T-helper 9 cell (primary cell): ENCODE measurements at places on chromosomes 12 and 14.

DNA sequence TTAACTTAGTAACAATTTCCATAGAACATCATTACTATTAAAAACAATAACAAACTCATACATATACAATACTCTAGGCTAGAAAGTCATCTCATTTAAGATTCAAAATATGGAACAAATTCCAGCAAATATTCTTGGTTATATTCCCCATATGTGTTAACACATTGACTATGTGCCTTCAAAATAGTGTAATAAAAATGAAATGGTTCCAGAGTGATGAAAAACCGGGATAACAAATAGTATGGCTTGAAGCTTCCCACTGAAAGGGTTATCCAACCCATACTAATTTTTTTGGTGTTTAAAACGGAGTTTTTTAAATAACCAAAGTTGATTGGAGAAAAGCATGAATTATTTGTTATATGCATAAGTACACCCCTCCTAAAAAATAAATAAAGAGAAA, 5.3 kb downstream of the LRIG3 start:
- DNase-seq, result no peak

GRCh38 chr12:106971065-106971464, 15.4 kb downstream of the TMEM263 start:
- DNase-seq, result no peak

GRCh38 chr12:119036878-119037825, 55.8 kb downstream of the SRRM4 start:
- DNase-seq, result no peak

- DNase-seq, result no peak
These were observed 359.8 kb downstream of the EGLN3 start for GRCh38 chr14:33590891-33591630.

DNA sequence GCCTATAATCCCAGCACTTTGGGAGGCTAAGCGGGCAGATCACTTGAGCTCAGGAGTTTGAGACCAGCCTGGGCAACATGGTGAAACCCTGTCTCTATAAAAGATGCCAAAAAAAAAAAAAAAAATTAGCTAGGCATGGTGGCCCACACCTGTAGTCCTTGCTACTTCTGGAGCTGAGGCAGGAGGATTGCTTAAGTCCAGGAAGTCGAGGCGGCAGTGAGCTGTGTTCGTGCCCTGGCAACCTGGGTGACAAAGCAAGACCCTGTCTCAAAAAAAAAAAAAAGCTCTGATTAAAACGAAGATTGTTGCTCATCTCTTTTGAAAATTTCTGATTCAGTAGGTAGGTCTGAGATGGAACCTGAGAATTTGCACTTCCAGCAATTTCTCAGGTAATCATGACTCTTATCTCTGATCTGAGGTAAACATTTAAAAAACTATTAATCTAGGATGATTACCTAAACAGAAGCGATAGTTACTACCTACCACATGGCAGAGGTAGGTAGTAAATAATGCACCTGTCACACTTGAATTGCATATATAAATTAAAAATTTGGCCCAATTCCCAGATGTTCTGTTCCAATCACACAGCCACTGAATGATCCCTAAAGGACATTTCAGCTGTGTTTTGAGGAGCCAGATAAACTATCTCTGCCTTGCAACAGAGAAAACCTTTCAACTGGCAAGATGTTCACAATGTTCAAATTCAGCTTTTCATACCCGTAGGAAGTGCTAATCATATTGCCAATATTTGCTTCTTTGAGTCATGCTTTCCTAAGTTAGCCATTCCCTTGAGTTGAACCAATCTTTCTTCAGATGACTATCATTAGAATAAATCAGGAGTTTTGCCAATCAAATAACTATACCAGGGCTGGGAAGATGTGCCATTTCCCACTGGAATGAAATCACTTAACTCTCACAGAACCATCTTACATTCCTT, 4.2 kb upstream of the TEP1 start:
- DNase-seq, result no peak

GRCh38 chr12:590206-590750, 73.0 kb downstream of the NINJ2 start:
- DNase-seq, result no peak

DNA sequence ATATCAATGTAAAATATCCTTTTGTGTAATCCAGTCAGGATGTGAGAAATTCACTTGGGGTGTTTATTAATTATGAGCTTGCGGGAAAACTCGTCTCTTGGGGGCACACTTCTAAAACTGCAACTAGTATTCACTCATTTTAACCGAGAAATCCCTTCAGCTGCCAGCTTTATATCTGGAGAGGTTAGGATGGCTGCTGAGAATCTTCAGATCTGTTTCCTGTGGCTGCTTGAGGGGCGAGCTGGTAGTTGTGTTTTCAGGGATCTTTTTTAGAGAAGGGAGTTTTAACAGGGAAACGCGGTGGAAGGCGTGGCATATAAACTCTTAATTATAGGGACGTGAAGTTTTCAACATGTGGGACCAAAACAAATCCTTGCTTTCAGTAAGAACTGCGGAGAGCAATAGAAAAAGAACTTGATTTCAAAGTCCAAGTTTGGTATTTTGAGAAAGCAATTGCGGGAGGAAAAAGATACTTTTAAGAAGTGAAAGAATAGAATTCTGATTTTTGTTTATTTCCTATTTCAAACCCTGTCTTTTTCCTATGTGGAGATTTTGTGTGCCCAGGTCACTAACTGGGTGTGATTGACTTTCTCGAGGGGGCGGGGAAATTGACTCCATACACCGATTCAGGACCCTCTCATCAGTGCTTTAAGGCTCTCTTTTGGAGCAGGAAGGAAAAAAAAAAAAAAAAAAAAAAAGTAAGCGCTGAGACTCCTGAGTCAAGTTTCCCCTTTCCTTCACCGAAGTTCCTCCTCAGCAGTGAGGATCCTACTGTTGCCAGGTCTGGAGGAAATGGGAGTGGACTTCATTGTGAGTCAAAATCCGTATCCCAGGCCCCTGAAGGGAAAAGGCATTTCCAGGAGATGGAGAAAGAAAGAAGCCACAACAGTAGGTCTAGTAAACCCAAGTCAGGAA, 1.1 kb downstream of the PPFIBP1 start:
- DNase-seq, result no peak

DNA sequence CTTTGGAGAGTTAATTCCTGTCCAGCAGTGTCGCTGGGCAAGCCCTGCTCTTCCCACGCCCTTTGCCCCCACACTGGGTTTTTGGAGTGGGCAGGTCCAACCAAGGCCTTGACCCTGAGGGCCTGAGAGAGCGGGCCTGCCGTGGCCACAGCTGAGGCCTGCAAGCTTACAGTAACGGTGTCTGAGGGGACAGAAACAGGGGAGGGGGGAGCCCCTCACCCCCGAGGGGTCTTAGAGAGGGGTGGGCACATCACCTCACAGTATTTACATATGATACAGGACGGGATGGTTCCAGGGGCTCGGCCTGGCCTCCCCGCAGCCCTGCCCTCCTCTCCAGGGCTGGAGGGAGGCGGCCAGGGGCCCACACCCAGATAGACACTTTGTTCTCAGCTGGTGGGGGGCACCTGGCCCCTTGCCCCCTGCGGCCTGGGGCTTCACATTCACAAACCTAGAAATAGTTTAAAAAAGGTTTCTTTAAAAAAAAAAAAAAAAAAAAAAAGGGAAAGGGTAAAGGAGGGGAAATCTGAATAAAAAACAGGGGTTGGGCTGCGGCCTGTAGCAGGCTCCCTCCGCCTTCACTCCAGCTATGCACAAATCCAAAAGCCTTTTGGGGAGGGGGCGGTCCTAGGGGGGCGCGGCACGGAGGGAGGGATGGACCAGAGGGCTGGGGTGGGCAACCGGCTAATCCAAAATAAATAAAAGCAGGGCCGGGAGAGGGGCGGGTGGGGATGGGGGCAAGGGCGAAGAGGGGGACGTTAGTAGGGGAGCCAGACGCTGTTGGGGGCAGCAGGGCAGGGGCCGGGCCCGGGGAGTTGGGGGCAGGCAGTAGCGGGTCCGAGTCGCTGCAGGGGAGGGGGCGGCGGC, 14.8 kb upstream of the PLA2G1B start:
- no peak for DNase-seq

DNA sequence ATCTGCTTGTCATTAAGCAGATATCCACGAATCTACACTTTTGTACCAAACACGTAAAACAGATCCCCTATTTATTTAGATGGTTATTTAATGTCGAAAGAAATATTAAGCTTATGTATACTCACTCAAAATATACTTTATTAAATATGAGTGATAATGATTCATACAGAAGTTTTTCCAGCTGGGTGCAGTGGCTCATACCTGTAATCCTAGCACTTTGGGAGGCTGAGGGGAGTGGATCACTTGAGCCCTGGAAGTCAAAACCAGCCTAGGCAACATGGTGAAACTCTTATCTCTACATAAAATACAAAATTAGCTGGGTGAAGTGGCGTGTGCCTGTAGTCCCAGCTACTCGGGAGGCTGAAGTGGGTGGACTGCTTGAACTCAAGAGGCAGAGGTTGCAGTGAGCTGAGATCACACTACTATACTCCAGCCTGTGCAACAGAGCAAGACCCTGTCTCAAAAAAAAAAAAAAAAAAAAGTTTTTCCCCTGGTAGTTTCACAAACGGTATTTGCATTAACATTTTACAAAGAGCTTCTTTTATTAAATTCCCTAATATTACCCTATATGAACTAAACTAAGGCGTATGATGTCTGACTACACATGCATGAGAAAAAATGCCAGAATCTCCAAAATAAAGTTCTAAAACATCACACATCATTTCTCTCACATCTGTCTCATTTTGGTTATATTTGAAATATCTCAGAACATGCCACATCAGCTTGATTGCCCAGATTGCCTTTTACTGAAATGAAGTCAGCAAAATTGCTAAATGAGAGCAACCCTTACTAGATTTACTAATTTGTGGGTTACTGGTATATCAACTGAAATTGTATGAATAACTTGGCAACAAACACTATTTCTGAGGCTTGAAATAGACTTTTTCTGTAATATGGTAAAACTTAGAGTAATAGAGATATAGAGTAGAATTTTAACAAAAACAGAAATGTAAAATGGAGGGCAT, 74.9 kb downstream of the PAWR start:
- no peak for DNase-seq

GRCh38 chr12:130119241-130119861, 42.9 kb upstream of the FZD10 start:
- no peak for DNase-seq

DNA sequence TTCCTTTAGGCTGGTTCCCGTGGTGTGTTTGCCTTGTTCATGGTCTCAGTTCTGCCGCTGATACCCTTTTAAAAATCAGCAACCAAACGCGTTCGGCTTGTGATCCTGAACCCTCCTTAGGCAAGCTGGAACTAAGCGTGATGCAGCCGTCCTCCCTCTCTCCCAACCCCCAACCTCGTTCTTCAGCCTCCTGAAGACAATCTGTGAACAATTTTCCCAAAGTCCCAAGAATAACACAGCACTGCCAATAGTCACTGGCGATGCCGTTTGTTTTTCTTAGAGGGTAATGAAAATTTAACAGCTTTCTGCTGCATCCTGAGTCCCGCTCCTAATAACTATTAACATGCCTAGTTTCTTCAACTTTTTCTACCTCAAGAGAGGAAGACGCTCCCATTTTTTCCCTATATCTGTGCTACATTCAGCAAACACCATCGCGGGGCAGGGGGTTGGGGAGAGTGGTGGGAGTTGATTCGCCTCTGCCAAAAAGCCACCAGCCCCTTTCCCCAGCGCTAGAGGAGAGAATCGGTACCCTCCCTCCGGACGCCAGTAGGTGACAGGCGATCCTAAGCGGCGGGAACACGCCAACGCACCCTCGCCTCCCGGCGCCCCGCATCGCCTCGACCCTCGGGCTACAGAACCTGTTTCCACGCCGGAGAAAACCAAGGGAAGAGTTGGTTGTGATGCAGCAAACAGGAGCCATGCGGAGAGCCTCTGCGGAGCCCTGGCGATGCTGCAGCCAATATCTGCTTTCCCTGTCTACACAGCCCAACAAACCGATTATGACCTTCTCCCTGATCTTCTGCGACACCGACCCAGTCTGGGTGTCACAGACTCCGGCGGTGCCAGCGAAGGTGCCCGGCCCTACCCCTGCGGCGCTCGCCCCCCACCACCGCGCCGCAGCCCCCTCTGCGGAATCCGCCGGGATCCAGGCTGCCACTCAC, 752 bp downstream of the PRICKLE1 start:
- DNase-seq, result no peak

GRCh38 chr12:116125956-116126566, 151.4 kb downstream of the MED13L start:
- no peak for DNase-seq

GRCh38 chr12:123705935-123706334, 6.2 kb upstream of the ATP6V0A2 start:
- no peak for DNase-seq

DNA sequence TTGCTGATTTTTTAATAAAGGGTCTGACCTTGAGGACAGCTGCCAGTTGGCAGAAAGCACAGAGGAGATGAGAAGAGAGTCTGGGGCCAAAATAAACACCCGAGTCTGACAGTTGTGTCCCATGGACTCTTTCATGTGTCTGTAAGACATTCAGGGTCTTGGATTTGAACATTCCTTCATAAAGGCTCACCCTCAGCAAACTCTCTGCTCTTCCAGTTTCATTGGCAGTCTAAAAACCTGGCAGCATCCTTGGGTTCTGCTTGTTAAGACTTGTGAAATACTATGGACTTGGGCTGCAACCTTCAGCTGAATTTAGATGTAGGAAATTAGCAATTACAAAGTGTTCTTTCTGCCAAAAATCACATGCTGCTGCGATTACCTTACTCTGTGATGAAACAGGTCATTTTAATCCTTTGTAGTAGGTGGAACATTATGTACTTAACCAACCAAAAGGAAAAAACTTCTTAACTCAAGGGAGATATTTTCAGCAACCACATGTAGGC, 32.0 kb upstream of the LMNTD1 start:
- no peak for DNase-seq

DNA sequence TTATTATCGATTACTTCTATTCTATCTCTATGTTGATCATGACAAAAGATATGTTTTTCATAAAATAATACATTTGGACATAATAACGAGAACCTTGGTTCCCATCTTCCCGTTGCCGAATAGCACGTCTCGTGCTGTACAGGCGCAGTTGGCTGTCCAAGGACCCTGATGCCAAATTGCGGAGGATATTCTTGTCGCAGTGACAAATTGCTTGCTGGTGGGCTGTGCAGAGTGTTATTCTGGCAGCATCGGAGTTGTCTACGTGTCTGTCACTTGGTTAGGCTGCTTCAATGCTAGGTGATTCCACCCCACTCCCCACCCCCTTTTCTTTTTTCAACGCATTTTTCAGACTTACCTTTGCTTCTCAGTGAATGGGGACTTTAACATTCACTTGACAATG, 546.8 kb downstream of the PRKD1 start:
- no peak for DNase-seq

DNA sequence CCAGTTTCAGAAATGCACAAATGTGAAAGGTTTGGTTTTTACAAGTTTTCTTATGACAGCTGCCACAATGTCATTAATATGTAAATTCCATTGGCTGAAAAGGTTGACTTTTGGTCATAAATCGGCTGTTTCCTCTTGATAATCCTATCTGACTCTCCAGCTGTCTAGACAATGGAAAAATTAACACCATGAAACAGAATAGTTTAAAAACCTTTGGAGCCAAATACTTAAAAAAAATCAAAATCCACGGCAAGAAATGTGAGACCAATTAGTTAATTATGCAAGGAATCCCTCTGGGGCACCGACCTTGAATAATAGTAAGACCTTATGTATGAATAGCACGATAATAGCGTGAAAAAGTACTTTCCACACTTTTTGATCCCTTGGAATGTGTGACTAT, 138.0 kb downstream of the ZNF664 start:
- no peak for DNase-seq

GRCh38 chr12:107843351-107844311, 69.1 kb downstream of the ASCL4 start:
- no peak for DNase-seq

GRCh38 chr12:1803736-1804135, 16.6 kb upstream of the LRTM2 start:
- DNase-seq, result no peak

GRCh38 chr14:77322250-77322902, 1.5 kb downstream of the GSTZ1 start:
- no peak for DNase-seq
